T follicular helper cell (primary cell): ENCODE measurements at places on chromosomes 1 and 21.

DNA sequence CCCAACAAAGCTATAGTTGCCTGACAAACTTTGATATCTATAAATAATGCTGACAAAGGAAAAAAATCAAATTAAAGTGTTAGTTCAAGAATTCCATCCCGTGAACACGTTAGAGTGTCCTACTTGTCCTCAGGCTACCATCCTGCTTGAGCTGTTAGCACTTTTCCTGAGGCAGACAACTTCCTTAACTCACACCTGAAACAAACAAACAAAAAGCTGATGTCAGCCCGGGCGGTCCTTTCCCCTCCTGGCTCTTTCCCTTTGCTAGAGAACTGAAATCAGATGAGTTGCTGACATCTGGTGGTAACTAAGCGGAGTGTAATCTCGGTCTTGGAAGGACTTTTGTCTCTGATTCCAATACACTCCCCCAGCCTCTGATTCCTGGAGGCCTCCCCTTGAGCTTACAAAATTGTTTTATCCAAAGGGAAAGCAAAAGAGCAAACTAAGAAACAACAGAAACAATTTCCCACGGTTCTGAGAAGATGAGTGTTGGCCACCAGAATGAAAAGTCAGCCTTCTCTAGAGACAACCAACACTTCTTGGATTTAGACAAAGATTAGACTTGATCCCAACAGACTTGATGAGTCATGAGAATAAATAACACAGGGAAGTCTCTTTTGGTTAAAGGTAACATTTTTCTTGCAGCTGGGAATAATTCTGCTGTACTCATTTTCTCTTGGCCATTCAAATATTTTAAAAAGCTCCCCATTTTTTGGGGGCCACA lies 135.4 kb downstream of the PROX1 start:
- no peak for DNase-seq

DNA sequence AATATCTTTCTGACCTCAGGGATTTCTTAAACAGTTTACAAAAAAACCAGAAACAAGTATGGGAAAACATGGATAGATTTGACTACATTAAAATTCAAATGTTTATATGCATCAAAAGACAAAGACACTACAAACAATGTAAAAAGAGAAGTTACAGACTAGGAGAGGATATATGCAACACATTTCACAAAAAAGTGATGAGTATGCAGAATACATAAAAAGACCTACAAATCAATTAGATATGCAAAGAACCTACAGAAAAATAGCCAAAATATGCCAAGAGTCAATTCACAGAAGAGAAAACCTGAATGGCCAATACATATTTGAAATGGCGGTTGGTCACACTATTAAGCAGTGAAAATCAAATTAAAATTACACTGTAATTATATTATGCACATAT lies 175.0 kb downstream of the FOXD2 start:
- DNase-seq, result no peak

DNA sequence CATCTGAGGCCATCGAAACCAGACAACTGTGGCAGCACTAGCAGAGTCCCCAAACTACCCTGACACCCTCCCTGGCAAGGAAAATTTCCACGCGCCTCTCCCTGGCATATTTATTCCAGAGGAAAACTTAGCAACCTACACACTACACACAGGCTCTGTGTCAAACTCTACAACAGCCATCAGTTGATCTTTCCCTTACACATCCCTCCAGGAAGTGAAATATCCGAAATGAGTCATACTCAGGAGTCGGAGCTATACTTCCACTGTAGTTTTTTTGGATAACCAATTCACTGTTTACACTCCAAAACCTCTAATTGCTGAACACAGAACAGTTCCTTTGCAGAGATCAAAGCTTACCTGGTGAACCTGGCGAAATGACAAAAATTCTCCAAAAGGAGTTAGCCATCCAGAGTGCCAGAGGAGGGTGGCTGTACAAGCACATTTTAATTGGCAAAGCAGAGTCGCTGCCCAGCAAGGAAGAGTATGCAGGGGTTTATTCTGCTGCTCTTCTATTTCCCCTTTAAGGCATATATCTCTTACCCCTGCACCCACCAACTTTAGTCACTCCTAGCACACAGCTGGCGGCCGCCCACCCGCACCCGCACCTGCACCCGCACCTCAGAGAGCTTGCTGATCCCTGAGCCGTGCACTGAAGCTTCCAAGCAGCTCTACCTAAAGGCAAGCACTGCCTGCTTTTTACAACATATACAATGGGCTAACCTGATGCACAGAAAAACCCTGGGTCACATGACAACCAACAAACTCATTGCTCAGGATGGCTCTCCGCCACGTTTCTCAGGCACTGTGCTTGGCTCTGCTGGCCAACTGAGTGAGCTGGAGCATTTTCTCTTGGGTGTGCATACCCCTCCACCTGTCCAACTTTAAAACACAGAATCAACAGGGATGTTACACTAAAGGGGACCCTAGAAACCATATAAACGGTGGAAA lies 54.9 kb downstream of the CAPZB start:
- DNase-seq, result no peak

- DNase-seq, result no peak
Measured at GRCh38 chr1:174974711-174975119, 25.0 kb upstream of the CACYBP start.

DNA sequence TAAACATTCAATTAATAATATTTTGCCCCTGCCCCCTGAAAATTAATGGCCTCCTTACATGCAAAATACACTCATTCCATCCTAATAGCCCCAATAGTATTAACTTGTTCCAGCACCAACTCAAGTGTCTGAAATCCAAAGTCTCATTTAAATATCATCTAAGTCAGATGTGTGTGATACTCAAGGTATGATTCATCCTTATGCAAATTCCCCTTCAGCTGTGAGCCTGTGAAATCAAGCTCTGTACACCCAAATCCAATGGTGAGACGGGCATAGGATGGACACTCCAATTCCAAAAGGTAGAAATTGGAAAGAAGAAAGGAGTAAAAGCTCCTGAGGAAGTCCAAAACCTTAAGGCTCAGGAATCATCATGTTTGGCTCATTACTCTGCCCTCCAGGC lies 83.5 kb downstream of the HHAT start:
- no peak for DNase-seq

DNA sequence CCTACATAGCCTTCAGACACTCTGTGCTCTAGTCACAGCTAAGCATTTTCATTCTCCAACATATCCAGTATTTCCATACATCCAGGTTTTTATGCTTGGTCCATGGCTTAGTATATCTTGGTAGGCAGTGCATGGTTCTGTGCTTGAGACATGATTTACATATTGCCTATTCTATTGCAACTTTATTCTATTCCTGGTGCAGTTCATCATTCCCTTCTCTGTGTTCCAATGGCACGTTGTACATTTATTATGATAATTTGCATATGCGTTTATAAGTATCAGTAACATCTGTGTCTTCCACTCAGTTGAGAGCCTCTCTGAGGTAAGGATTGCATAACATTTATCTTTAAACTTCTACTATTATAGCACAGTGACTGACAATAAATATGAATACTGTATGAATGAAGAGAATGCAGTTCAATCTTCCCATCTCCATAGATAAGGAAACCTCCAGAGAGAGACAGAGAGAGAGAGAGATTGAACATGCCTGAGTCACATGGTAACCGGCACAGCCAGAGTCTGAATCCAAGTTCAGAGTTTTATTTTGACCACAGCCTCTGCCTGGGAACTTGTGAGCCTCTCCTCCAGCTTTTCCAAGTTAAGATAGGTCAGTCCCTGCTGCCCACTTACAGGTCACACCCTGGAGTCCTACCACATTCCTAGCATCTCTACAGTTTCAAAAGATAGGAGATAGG lies 41.5 kb downstream of the PLPPR5 start:
- DNase-seq, result no peak

- DNase-seq, result no peak
Measured at GRCh38 chr1:39385067-39385988, 106.1 kb upstream of the BMP8A start.

DNA sequence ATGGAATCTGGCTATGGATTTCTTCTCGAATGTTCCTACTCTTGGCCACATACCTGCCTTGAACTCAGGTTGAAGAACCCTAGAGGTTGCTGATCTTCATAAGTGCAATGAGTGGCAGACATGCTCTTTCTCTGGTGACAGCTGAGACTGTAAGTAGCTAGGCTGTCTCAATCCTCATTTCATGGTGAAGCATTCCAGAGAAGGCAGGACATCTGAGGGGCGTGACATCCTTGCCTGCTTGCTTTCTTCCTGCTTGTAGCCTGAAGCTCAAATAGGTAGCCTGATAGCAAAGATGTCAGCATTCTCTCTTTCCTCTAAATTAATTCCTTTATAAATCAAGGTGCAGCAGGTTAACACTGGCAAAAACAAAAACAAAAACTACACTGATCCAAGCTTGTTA lies 114.6 kb upstream of the MAGI3 start:
- DNase-seq, result no peak

DNA sequence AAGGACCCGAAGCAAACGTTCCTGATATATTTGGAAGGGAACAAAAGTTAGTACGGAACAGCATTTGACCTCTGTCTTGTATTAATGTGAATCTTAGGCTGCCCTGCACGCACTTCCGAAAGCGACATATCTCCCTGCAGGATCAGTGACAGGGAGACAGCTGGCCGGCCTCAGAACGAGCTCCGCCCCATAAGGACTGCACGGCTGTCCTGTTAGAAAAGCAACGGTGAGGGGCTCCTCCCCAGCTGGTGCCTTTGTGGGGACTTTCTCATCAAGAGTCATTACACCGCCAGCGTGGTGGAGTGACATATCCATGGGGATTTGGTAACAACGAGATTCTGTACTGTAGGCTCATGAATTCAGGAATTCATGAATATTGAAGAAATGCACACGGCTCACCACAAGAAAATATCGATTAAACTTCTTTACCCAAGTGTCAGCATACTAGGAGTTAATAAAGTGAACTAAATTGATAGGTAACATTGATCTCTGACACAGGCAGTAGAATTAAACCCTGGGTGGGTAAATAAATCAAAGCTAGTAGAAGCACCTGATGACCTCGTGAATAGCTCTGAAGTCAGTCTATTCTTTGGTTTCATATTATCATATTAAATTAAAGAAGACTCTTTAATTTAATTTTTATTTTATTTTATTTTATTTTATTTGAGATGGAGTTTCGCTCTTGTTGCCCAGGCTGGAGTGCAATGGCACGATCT lies 8.1 kb upstream of the GREM2 start:
- DNase-seq, result no peak

DNA sequence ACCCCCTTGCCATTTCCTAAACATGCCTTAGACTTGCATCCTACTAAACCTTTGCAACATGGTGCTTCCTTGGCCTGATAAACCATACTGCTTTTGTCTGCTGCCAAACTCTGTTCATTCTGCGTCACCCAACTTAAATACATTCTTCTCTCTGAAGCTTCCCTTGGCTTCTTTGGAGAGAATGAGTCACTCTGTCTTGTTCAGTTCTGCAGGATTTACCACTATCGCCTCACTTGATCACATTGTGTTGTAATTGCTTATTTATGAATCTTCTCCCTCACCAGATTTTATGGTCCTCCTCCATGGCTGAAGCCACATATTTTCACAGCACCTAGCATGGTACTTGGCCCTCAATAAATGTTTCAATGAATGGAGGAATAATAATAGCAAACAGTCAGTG lies 21.7 kb upstream of the TUT4 start:
- no peak for DNase-seq

GRCh38 chr1:159839116-159839849 lies 12.6 kb downstream of the SLAMF8 start:
- no peak for DNase-seq

DNA sequence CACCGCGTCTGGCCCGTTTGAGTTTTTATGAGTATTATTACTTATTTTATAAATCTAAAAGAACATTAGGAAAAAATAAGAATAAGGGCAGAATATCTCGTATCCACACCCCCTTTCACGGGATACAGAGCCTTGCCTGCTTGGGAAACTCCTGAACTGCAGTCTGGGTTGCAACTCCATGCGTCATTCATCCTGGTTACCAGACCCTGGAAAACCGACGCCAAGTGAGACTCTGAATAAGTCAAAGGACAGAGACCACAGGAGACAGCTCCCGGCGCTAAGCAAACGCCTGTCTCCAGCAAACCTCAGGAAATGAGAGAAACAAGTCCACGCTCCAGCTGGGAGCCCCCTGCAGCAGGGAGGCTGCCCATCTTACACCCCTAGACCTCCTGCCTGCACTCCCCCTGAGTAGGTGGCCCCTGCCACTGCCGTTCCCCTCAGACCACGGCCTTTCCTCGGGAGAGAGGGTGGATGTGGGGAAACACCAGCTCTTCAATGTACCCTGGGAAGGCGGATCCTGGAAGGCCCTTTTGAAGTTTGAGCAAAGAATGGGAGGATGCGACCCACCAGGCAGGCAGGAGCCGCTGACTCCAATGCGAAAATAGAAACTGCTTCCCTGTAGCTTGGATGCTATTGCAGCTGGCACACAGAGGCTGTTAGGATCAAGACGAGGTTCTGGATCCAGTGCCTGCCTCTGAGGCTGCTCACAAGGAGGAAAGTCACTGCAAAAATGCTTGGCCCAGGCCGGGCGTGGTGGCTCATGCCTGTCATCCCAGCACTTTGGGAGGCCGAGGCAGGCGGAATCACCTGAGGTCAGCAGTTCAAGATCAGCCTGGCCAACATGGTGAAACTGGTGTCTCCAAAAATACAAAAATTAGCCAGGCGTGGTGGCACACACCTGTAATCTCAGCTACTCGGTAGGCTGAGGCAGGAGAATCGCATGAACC lies 37.7 kb upstream of the GPR157 start:
- no peak for DNase-seq

GRCh38 chr1:82177192-82177591 lies 376.5 kb downstream of the ADGRL2 start:
- DNase-seq, result no peak

- DNase-seq, result no peak
Measured at GRCh38 chr1:97350662-97351061, 570.2 kb downstream of the DPYD start.

GRCh38 chr1:69295265-69295664 lies 272.5 kb upstream of the LRRC7 start:
- no peak for DNase-seq

GRCh38 chr1:20484519-20485462 lies 1.2 kb downstream of the CAMK2N1 start:
- DNase-seq, result no peak

DNA sequence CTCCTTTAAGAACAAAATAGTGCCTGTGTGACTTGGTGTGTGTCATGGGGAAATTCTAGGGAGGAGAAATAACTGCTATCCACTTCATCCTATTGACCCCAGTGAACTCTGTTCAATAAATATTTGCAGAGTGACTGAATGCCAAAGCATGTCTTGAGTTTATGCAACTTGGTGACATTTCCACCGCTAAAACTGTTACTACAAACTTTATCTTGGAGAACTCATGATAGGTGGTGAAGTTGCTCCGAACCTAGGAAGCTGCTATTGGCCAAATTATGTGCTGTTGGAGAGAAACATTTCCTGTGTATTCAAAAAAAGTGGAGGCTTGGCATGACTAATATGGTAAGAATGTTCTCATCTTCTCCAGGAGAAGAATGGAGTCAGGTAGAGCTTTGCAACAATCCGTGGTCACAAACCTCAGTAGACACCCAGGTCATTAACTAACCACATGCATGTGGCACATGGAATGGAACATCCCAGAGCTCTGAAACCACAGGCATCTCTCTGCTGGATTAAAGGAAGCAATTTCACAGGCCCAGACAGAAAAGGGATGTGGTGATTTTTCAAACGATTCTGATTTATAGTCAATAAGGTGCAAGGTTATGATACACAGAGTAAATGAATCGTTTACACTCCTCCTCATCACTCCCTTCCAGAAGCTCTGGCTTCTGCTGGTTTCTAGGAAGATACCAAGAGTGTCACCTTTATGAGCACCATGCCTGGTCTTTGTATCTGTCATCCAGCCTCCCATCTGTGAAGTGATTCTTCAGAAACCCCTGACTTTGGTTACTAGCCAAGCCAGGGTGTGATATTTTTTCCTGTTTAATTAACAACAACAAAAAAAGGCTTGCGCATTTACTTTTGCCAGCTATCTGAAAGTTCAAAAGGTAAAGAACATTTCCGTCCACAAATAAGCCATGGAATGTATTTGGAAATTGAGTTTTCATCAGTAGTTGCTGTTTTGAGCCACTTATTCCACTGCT lies 361.1 kb downstream of the TGFB2 start:
- no peak for DNase-seq
